Stimulated activated CD4-positive, alpha-beta T cell treated with anti-CD3 and anti-CD28 coated beads, Interleukin-1b, Interleukin-23, amount 100 ng/mL, for 1 hour (primary cell): ENCODE measurements at places on chromosomes 5 and 9.

DNA sequence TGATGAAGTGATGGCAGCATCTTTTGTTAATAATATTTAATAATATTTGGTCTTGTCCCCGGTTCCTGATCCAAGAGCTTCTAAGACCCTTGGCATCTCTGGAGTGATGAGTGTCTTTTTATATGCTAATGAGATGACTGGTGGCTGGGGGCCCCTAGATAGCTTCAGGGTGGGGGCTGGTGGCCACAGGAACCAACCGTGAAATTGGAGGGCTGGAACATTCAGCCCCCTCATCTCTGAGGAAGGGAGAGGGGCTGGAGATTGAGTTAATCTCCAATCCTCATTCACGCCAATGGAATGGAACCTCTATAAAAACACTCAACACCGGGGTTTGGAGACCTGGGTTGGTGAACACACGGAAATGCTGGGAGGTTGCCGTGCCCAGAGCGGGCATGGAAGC is 78.2 kb upstream of the RAPGEF1 start:
- no peak for DNase-seq

- DNase-seq: no peak
These were observed 3.2 kb upstream of the ACOT12 start for GRCh38 chr5:81397176-81397575.

DNA sequence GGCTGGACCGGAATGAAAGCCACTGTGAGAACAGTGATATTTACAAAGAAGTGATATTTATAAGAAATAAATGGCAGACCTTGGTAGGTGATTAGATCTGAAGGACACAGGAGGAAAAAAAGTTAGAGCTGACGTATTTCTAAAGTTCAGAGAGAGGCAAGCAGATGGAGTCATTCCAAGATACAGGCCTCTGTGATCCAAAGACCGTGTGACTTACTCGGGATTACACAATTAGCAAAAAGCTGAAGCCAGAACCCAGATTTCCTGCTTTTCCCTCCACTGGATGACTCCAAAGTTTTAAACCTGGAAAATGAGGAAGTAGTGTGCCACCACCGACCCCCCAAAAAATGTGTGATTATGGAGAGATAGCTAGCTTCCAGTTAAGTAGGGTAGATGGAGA is 3.1 kb upstream of the DOCK8 start:
- no peak for DNase-seq

- DNase-seq: no peak
These were observed 16.2 kb downstream of the ENHO start for GRCh38 chr9:34506623-34507022.

- no peak for DNase-seq
These were observed 198.6 kb downstream of the DMRT2 start for GRCh38 chr9:1248743-1249142.

DNA sequence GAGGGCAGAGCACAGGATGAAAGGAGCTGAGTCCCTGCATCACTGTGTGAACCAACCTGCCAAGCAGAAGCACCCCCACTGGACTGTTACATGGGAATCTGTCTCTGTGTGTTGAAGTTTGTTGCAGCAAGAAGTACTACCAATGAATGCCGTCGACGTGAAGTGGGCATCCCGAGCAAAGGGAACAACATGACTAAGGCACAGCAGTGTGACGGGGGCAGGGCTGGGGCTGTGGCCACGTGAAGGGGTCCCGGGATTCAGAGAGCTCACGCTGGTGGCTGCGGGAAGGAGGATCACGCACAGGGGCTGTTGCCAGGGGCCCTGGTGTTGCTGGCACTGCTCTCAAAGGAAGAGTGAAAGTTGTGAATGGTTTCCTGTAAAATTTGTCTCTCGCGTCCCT is 27.5 kb upstream of the GABBR2 start:
- DNase-seq: no peak

DNA sequence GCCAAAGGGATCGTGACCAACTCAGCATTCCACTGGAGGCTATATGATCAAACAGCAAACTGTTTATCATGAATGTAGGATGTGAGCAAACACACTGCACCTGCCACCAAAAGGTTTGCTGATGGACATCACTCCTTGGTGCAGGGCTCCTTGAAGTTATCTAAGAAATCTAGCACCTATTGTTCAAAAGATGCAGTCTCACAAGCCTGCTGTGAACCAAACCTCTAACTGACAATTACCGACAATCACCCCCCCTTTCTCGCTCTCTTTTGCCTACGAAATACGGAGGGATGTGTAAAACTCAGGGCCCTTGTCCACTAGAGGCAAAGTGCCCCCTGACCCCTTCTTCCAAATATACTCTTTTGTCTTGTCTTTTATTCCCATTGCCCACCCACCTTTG is 2.5 kb upstream of the CLTA start:
- DNase-seq: no peak

DNA sequence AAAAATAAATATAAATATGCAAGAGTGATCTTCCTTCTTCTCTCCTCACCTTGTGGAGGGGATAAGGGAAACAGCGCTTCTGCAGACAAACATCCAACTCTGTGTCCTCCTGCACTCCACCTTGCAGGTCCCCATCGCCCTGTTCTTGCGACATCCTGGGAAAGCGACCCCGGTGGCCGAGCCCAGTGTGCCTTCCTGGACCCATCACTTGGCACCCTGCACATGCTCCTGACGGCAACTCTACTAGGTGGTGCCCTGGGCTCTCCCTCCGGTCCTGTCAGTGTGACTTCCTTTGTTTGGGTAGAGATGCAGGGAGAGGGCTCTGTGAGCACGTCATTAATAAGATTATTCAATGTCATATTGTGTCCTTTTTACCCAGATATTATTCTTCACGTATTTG is 266.0 kb upstream of the ADAMTS16 start:
- no peak for DNase-seq

- DNase-seq: no peak
These were observed 5.5 kb upstream of the SCGB3A1 start for GRCh38 chr5:180596668-180597231.
